ENCODE measurements at places on chromosomes 12 and 14.

GRCh38 chr14:69038455-69039287, 59.6 kb upstream of the ACTN1 start:
- no peak for DNase-seq

- no peak for DNase-seq
Measured at GRCh38 chr12:117523971-117524370, 162.5 kb upstream of the NOS1 start.

DNA sequence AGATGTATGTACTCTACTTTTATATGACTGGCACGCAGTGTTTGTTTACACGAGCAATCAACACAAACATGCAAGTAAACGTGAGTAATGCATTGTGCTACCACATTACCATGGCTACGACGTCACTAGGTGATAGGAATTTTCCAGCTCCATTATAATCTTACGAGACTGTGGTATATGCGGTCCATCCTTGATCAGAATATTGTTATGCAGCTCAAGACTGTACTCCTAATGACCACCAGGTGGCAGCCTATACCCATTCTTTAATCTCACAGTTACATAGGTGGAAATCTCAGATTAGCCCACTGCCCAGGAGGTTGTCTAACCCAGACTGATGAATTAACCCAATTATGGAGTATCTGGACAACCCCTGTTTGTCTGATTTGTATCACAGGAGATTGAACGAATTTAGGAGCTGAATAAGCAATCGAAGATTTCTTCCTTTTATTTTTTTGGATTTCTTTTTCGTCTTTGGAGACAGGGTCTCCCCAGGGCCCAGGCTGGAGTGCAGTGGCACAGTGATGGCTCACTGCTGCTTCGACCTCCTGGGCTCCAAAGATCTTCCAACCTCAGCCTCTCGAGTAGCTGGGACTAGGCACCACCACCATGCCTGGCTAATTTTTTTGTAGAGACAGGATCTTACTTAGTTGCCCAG, 8.7 kb upstream of the TESPA1 start:
- DNase-seq, result peak; percentile 75

- DNase-seq, result no peak
Measured at GRCh38 chr12:19924360-19924759, 444.0 kb upstream of the PDE3A start.

GRCh38 chr12:98213556-98213955, 301.8 kb upstream of the TMPO start:
- no peak for DNase-seq

GRCh38 chr14:99735189-99736135, 51.4 kb downstream of the CYP46A1 start:
- no peak for DNase-seq

DNA sequence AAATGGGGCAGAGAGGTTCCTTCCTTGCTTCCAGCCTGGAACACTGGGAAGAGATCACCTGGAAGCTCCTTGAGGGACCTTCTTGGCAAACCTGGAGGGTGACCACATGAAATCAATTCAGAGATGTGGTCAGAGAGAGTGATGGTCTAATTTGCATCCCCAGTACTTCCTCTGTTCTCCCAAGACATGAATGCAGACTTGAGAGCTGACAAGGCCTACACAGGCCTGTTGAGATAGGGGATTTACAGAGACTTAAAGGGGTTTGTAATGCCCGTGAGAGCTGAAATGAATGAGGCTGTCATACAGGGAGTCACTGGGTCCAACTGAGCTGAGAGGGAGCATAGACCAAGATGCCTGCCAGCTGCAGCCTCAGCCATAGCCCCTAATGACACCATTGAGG, 45.1 kb downstream of the TMX1 start:
- DNase-seq, result no peak

GRCh38 chr14:56195223-56195622, 77.0 kb downstream of the PELI2 start:
- no peak for DNase-seq

GRCh38 chr12:16346958-16347357, 487 bp upstream of the MGST1 start:
- DNase-seq, result no peak

DNA sequence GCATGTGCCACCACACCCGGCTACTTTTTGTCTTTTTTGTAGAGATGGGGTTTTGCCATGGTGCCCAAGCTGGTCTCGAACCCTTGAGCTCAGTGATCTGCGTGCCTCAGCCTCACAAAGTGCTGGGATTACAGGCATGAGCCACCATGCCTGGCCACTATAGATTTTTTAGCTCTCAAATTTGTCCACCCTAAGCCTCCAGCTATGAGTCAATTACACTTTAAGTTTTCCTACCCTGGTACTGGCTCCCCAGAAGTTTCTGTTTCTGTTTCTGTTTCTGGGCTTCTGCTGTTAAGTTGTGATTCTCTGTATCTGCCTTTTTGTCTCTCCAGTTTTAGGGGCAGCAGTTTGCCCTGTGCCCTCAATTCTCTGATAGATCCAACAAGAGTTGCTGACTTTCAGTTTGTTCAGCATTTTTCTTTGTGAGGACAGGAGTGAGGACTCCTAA, 4.4 kb upstream of the TINF2 start:
- no peak for DNase-seq

GRCh38 chr14:74221741-74222140, 17.5 kb upstream of the VSX2 start:
- no peak for DNase-seq

- DNase-seq, result no peak
Measured at GRCh38 chr12:2231956-2232355, 179.2 kb downstream of the CACNA1C start.

DNA sequence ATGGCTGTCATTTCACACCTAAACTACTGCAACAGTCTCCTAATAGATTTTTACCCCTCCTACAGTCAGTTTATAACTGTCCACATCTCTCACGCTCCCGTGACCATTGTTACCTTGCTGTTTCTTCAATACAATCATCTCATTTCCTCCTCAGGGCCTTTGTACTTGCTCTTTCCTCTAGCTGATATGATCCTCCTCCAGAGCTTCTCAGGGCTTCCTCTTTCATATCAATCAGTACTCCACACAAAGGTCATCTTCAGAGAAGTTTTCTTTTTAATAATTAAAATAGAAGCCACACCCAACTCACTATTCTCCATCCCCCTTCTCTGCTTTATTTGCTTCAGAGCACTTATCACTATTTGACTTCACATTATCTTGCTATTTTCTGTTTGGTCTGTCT, 508.2 kb downstream of the NELL2 start:
- no peak for DNase-seq

- peak; percentile 64 for DNase-seq
Measured at GRCh38 chr12:116703214-116703795, 34.6 kb downstream of the SPRING1 start.
